RKO (cell line): ENCODE measurements at places on chromosomes 6 and 20.

DNA sequence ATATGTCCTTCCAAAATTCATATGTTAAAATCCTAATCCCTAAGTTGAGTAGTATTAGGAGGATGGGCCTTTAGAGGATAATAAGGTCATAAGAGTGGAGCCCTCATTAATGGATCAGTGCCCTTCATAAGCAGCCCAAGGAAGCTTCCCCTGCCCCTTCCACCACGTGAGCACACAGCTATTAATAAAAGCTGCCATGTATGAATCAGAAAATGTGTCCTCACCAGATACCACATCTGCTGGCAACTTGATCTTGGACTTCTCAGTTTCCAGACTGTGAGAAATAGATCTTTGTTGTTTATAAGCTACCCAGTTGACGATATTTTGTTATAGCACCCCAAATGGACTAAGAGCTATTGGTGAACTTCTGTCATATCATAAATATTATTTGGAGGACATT lies 207.7 kb upstream of the HDDC2 start:
- no peak for DNase-seq

GRCh38 chr6:136592930-136593673 lies 42.9 kb upstream of the MAP7 start:
- DNase-seq: no peak

DNA sequence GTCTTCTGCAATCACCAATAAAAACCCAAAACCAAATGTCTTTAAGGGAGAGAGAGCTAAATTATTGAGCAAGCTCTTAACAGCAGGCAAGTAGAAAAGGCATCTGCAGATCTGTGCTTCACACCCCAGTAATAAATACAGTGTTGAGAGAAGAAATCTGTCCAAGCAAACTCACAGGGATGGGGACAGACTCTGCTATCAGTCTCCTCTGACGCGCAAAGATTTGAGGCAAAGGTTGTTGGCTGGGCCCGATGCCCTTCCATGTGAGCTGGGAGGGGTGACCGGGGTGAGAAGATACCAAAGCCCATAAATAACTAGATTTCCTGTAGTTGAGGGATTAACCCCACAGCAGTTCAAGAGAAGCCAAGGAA lies 315.2 kb upstream of the SOX4 start:
- no peak for DNase-seq

- peak; percentile 18 for DNase-seq
These were observed 220.8 kb upstream of the FOXA2 start for GRCh38 chr20:22805219-22805618.
